ENCODE measurements at places on chromosomes 7 and 10.
A peak's percentile ranks its signal among the peaks of the same experiment; 100 is the strongest.

GRCh38 chr7:124155432-124156022 lies 122.7 kb upstream of the TMEM229A start:
- DNase-seq, result peak; percentile 7

GRCh38 chr7:46034056-46034768 lies 113.1 kb upstream of the IGFBP3 start:
- no peak for DNase-seq

- no peak for DNase-seq
These were observed 551.8 kb downstream of the SORCS3 start for GRCh38 chr10:105192861-105193260.

DNA sequence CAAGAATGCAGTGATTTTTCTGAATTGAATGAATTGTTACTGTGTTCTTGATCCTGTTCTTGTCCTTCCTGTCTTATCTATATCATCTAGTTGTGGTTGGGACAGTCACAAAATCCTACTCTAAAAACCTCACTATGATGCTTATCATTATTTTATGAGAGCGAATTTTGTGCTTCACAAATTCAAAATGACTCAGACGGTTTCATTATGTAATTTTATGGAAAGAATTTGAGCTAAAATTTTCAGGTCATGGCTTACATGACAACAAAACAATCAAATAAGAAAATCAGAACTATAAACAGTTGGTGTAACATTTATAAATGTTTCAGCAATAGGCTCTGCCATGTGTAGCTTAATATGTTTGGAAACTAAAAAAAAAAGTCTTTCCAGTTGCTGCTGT lies 6.9 kb downstream of the PRKAR2B start:
- DNase-seq, result no peak

DNA sequence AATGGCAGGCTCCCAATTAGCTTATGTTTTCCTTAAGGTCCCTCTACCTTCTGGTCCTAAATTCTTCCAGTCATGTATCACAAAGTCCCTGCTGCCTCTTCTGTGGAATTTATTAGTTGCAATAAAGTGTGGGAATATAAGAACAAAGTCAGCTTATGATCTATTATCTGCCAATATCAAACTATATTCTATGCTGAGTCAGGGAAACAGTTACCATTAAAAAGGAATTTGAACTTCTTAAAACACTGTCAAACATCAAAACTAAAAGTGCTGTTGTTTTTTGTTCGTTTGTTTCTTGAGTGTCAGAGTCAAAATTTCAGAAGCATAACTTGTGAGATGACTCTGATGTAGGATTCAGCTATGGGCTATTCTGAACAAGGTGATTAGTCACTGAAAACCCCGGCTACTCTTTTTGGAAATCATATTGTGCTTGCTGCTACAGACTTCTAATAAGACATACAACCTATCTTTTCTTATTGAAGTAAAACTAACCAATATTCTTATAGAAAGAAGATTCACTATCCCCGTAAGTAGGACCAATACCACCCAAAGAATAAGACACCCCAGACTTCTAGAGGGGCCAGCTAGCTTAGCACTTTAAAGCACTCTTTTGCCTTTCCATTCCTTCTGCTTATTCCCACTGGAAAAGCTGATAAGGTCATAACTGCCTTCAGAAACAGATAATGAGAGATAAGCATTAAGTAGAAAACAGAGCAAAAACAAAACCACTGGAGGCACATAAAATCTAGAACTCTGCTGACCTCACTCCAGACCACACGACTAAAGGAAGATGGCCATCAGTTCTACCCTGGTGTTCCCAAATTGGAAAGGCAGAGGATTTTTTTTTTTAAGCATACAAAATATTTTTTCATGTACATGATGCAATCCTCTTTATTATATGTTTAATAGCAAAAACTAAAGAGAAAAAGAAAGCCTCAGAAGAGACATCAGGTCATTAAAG lies 370.6 kb downstream of the PARD3 start:
- no peak for DNase-seq

- no peak for DNase-seq
These were observed 129.9 kb downstream of the INHBA start for GRCh38 chr7:41573015-41573414.

DNA sequence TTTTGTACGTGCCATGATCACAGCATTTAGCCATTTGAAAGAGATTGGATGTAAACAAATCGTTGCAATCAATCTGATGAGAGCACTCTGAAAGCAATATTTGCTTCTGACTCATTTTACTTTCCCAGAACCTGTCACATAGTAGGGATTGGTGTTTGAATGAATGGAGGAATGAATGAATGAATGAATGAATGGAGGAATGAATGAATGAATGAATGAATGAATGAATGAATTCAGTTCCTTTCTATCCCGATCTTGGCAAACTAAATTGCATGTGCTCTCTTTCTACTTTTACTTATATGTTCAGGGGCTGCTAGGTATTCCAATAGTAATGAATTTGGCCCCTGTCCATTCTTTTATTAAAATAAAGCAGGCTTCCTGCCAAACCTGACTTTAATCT lies 1091.7 kb upstream of the CELF2 start:
- DNase-seq, result no peak
